ENCODE measurements at places on chromosomes 3 and 15. TPM values are rescaled to one million over a fixed set of nuclear protein-coding genes. Genes with fewer than 3 reads are reported as not detected.

The COX17 gene
- 44.8 TPM for total RNA-seq

The TRPM1 gene
- total RNA-seq: not detected

The RNF111 gene
- total RNA-seq: 39.4 TPM

The TICRR gene
- 0.14 TPM for total RNA-seq

The SGO1 gene
- total RNA-seq: 0.94 TPM

The MRPL46 gene
- 11.0 TPM for total RNA-seq

The PIERCE2 gene
- total RNA-seq: 0.53 TPM

The ITIH4 gene
- total RNA-seq: 28.2 TPM

The BOC gene
- 0.10 TPM for total RNA-seq

The TMCO5A gene
- not detected for total RNA-seq

The NR2E3 gene
- not detected for total RNA-seq

The SCN5A gene
- total RNA-seq: not detected

The LRRN1 gene
- 0.85 TPM for total RNA-seq

The RAB6B gene
- total RNA-seq: 2.7 TPM

The ACAD11 gene
- 30.6 TPM for total RNA-seq

- DNase-seq: no peak
Measured at GRCh38 chr3:128998561-128998960, 2.5 kb upstream of the EFCC1 start.

GRCh38 chr3:18027161-18027939 is 284.9 kb upstream of the TBC1D5 start:
- DNase-seq: no peak

GRCh38 chr3:109702252-109702651 is 364.9 kb upstream of the DPPA4 start:
- DNase-seq: no peak

DNA sequence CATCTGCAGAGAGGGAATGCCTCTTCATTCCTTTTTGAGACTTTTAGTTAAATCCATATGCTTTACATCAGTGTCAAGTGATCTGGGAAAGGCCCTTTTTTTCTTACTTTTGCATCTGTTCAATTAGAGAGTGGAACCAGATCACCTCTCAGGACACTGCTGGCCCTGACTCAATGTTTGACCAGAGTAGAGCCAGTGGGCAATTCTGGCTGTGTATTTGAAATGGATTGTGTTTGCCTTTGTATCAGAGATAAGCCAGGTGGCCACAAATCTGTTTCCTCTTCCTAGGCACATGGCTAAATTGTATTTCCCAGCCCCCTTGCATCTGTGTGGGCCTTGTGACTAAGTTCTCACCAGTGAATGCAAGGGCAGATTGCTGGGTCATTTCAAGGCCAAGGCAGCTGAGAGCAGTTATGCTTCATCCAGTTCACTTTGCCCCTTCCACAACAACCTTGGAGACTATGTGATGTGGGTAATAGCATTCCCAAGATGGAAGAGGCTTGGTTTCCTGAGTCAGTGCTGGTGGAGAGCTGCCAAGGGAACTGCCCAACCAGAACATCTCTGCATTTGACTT is 75.6 kb upstream of the CACNA2D3 start:
- DNase-seq: no peak

DNA sequence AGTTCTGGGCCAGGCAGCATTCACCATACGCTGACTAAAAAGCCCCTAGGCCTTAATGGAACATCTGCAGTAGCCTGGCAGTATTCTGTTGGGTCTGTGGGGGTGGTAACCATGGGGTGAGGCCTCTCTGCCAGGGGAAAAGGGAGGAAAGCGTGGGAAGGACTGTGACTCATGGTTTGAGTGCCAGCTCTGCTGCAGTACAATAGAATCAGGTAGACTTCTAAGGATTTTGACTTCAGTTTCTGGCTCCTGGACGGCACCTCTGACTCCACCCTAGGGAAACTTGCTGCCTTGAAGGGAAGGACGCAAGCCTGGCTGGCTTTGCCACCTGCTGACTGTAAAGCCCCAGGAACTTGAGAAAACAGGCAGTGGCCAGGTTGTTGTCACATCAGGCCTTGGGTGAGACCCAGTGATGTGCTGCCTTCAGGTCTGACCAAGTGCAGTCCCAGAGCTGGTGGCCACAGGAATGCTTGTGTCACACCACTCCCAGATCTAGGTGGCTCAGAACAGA is 148.6 kb downstream of the SUCNR1 start:
- DNase-seq: no peak

- no peak for DNase-seq
Measured at GRCh38 chr3:128385080-128385832, 81.4 kb downstream of the DNAJB8 start.

- no peak for DNase-seq
Measured at GRCh38 chr3:185212559-185212958, 41.3 kb downstream of the EHHADH start.

DNA sequence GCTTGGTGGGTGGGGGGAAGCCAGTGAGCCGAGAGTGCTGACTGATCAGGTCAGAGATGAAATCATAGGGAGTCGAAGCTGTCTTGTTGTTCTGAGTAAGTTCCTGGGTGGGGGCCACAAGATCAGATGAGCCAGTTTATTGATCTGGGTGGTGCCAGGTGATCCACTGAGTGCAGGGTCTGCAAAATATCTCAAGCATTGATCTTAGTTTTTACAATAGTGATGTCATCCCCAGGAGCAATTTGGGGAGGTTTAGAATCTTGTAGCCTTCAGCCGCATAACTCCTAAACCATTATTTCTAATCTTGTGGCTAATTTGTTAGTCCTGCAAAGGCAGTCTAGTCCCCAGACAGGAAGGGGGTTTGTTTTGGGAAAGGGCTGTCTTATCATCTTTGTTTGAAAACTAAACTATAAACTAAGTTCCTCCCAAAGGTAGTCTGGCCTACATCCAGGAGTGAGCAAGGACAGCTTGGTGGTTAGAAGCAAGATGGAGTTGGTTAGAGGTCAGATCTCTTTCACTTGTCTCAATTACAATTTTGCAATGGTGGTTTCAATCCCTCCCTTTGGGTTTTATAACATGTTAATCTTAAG is 18.7 kb upstream of the MTMR14 start:
- no peak for DNase-seq

GRCh38 chr3:69013253-69014021 is at the start of gene EOGT:
Gene EOGT, minus strand, starts transcription at chr3:69013684. Its CDS starts 3,838 bp downstream, at chr3:69009846.
- DNase-seq: peak; percentile 86

DNA sequence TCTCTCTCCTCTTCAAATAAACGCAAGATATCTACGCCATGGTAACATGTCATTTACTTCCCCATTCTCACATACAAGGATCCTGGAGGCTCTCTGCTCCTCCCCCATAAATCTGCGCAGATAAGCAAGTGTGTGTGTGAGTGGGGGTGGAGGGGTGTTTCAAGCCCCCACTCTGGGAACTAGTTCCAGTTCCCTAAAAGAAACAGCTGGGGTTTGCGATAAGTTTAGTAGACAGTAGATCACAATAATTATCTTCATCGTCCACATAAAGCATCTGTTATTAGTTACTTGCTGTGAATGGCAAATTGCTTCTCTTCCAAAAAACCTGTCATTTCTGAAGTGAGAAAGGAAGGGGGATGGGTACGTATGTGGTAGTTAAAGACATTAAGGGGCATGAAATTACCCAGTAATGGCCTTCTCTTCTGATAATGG is 79.8 kb downstream of the RBPMS2 start:
- no peak for DNase-seq

GRCh38 chr3:22475665-22476240 is 724.7 kb upstream of the ZNF385D start:
- DNase-seq: no peak

- DNase-seq: no peak
Measured at GRCh38 chr3:65706776-65707568, 331.7 kb downstream of the MAGI1 start.

DNA sequence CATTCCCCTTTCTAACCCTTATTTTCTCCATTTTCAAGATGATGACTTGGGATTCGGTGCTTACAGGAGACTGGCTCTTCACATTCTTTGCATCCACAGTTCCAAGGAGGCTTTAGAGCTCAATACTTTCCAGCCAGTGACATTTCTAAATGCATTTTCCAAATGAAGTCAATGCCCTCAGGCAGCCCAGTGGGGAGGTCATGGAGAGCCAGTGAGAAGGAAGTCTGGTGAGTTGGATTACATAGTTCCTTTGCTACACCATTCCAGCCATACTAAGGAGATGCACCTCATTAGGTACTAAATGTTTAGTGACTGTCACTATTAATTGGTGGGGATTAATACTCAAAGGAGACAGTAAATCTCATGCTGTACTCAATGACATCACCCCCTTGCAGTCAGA is 248.1 kb downstream of the LRRN1 start:
- DNase-seq: no peak

DNA sequence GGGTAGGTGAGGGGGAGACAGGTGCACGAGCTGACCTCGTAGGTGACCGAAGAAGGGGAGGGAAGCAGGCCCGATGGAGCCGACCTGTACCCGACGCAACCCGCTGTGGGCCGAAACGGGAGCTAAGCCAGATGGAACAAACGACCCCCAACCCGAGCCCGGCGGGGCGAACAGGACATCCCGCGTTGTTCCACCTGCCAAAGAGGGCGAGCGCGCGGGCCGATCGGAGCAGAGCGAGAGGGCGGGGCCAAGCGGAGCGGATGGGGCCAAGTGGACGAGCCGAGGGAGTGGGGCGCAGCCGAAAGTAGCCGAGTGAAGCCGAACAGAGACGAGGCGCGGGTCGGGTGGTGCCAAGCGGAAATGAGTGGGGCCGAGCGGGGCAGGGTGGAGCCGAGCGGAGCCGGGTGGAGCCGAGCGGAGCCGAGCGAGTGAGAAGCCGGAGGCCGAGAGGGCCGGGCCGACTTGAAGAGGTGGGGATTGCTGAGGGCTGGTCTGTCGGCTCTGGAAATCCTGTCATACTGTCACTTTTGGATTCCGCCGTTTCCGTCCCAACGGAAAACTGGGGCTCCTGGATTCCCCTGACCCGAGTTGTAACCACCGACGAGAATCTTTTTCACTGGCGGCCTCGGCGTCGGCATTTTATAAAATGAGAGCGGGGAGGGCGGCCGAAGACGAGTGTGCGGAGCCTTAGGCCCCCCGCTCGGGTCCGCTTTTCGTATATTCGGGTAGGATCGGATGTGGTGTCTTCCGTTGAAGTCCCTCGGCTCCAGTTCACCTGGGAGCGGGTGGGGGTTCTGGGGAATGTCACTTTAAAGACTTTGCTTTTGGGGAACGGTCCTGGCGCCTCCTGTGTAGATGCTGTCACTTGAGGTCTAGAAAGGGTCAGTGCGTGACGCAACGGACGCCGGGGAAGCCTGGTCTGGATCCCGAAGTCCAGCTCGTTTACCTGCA is 15.6 kb upstream of the WNT7A start:
- DNase-seq: peak; percentile 96

DNA sequence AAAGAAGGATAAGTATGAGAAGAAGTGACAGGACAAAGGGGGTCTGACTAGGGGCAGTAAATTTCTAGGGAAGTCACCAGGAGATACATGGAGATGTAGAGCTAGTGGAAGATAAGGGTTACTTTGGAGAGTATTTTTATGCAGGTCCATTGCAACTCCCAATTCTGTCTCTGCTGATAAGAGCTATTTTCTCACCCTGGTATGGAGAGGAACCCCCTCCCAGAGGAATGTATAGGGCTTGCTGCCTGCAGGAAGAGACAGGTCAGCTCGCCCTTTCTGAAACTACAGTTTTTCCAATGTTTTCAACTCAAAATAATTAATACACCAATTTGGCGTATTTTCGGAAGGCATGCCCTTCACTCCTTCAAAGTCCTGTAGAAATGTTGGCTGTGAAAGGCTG is 11.4 kb upstream of the CORO2B start:
- no peak for DNase-seq

- DNase-seq: peak; percentile 9
Measured at GRCh38 chr3:140499114-140499757, 178.6 kb upstream of the TRIM42 start.

GRCh38 chr15:75849167-75849566 is 5.9 kb downstream of the UBE2Q2 start:
- no peak for DNase-seq

DNA sequence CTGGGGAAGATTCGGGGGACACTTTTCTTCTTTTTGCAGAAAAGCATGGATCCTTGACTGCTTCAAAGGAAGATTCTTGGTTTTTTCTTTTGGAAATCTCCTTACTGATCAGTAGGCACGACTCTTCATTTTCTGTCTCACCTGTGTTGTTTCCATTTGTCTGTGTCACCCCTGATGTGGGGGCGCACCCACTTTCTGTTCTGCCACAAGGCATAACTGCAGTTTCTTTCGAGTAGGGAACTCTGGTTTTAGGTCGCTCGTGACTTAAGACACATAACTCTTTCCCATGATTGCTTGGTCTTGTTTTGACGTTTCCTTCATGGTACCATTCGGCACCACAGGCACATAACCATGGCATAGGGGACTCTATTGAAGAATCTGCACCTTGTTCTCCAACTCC is 31.3 kb downstream of the RNF168 start:
- DNase-seq: no peak

- no peak for DNase-seq
Measured at GRCh38 chr3:16849795-16850194, 35.0 kb upstream of the PLCL2 start.

GRCh38 chr3:44292276-44292675 is 46.3 kb upstream of the TCAIM start:
- no peak for DNase-seq

- no peak for DNase-seq
Measured at GRCh38 chr3:8741581-8742261, 8.1 kb downstream of the CAV3 start.

Measured in natural killer cell (primary cell).